ENCODE measurements at places on chromosomes 7 and 10.
A peak's percentile ranks its signal among the peaks of the same experiment; 100 is the strongest.

DNA sequence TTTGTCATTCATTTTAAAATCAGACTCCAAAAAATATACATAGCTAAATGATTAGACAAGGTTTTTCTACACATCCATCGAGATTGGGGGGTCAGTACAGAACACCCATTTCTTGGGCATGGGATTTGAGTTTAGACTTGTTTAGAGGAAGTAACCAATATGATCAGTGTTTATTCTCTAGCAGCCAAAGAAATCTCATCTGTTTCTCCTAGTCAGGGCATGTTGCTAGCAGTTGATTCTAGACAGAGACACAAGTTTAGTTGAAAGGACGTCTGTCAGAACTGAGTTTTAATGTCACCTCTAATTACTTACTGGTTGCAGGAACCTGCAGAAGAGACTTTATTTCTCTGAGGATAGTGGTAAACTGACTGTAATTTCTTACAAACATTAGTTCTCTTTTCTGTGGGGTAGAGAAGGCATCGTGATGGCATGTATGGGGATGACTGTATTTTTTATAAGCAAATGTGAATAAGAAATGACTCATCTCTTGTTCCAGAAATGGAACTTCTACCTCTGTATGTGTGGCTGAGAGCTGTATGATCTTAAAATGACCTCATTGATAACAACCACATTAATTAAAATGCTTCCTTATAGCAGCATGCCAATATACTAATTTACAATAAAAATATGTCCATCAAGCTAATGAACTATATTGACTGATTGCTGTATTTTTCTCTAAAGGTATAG, 30.6 kb upstream of the RHOBTB1 start:
- no peak for DNase-seq

- no peak for DNase-seq
Observed at GRCh38 chr7:84100866-84101265, 93.7 kb downstream of the SEMA3A start.

DNA sequence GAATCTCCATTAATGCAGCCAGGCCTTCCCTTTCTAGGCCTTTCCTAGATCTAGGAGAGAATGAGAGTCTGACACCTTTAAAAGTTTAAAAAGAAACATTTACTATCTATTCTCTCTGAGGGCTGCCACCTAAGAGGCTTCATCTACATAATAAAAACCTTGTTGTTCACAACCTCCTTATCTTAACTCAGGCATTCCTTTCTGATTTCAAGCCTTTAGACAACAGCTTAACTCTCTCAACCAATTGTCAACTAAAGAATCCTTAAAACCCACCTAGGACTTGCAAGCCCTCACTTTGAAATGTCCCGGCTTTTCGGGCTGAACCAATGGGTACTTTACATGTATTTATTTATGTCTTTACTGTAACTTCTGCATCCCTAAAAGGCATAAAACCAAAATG, 64.3 kb upstream of the RET start:
- no peak for DNase-seq

DNA sequence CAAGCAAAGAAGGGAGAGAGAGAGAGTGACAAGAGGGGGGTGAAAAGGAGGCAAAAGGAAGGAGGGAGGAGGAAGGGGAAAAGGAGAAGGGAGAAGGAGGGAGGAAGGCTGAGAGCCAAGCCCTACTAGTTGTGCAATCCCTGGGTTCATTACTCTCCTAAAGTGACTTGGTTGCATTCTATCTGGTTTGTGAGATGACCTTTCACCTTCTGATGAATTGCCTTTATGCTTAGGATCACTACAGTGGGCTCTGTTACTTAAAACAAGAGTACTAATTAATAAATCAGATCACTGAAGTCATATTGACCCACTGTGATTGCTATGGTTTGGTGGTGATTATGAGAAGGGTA, 144.9 kb downstream of the KIF20B start:
- DNase-seq: no peak

DNA sequence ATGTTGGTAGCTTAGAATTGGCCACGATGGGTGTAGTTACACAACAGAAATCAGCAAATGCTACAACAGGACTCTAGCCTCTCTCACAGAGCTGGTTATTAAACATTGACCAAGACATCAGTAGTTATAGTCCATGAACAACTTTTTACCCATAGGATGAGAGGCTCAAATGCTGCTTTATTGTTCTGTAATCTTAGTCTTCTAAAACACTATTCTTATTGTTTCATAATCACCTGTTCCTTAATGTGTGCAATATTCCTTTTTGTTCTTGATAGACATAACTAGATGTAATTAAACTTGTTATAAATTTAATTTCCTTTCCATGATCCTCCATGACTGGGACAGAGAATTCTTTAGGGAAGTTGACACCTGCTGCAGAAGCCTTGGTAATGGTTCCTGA, 356.9 kb downstream of the EXOC4 start:
- DNase-seq: no peak

- DNase-seq: no peak
Observed at GRCh38 chr10:101229266-101230182, at the start of gene LBX1. Gene LBX1 (minus strand): TSS chr10:101229463. CDS start chr10:101228815, 648 bp downstream.

GRCh38 chr10:112758961-112759360, 191.1 kb upstream of the TCF7L2 start:
- DNase-seq: no peak

GRCh38 chr7:78528964-78529363, 730.4 kb downstream of the PHTF2 start:
- DNase-seq: no peak

DNA sequence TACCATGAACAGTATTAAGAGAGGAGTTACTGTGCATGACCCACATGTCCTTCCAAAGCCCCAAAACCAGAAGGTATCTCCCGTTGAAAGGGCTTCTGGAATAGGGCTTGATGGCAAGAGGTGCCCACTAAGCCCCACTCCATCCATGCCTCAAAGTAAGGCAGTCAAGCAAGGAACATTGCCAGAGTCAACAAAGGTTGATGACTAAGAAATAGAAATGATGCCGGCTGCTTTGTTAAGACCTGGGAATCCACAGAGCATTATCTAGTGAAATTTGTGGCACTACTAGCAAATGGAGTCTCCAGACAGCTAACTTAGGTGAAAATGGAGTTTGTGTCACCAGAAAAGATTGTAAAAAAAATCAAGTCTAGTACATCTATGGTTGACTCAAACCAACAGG, 6.2 kb downstream of the SFR1 start:
- DNase-seq: no peak

- DNase-seq: no peak
Observed at GRCh38 chr10:132146941-132147915, 39.5 kb upstream of the DPYSL4 start.

DNA sequence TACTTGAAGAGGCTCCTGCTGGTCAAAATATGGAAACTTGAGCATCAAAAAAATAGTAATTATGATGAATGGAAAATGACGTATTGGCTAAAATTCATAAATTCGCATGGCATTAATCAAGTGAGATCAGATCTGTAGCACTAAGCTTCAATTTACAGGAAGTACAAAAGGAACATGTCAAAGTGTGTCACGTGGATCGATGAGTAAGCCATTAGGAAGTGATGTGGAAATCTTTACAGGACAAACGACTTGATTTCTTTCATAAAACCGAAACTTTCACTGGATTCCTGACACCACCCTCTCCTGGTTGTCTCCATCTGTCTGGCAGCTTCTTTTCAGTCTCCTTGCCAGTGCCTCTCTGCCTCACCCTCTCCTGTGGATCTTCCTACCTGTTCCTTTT, 25.8 kb downstream of the AKR1C8 start:
- no peak for DNase-seq

GRCh38 chr7:103348452-103348851, 1.0 kb downstream of the PSMC2 start:
- no peak for DNase-seq

DNA sequence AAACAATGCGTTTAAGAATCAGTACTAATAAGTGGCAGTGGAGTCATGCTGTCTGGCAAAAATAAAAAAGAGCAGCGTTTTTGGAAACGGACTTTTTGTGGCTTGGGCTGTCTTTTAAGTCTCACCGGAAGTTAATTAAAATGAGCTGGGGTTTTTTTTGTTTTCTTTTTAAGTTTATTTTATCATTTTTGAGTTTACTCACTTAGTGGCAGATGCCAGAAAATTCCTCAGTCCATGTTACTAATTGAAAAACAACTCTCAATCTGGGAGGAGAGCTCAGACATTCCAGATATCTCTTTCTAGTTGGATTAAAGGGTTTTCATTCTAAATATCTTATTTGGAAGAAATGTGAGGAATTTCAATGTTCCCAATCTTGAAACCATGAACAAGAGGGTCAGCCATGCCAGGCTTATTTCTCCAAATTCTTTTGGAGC, 133.8 kb upstream of the AGR3 start:
- DNase-seq: no peak

GRCh38 chr10:14571866-14572507, 202.7 kb downstream of the FAM107B start:
- no peak for DNase-seq

- DNase-seq: no peak
Observed at GRCh38 chr7:19119870-19120486, 2.5 kb upstream of the TWIST1 start.

DNA sequence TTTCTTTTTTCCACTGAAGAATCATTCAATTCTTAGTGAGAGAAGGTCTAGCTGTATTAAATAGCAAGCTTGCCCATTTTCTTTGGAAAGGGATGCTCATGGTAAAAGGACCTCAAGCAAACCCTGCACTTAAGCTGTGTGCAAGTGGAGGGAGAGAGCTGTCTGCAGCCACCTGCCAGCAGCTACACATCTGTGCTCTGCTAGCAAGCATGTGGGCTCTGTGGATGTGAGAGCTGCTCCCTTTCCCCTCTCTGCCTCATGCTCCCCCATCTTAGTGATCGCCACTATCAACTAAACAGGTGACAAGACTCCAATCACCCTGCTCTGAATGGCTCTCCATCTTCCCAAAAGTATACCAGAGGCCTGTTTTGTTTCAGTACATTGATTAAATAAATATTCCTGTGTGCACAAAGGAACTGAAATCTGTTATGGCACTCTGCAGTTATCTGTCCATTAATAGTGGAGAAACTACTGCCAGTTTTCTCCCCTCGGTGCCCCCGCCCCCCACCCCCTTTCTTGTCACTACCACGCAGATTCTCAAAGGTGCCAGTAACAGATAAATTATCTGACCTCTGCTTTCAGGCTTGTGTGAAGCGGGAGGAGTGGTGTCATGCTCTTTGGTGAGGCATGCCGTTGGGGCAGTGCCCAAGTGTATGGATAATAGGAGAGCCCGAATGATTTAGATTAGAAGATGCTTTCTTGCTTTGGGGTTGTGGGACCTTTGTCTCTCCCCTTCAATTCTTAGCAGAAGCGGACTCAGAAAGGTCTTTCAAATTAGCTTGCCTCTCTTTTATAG, 26.4 kb downstream of the AUTS2 start:
- peak; percentile 51 for DNase-seq

GRCh38 chr7:123802249-123802648, 42.7 kb upstream of the HYAL4 start:
- no peak for DNase-seq

DNA sequence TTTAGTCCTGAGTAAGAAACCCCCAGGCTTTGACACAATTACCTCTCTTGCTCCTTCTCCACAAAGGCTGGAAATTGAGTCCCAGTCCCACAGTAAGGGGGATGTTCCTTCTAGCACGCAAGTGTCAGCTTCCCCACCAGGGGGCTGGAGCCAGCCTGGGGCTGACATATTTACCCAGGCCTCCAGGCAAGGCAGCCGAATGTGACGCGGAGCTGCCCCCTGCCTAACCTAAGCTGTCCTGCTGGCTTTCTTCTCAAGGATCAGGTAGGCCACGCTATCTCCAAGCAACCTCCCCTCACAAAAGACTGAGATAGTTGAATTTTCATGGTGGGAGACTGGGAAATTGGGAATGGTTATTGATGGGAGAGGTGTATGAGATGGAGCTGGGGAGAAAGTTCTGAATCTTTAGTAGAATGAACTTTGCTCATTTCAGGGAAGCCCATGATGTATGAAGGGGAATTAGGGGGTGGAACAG, 19.2 kb upstream of the BMPER start:
- DNase-seq: no peak

DNA sequence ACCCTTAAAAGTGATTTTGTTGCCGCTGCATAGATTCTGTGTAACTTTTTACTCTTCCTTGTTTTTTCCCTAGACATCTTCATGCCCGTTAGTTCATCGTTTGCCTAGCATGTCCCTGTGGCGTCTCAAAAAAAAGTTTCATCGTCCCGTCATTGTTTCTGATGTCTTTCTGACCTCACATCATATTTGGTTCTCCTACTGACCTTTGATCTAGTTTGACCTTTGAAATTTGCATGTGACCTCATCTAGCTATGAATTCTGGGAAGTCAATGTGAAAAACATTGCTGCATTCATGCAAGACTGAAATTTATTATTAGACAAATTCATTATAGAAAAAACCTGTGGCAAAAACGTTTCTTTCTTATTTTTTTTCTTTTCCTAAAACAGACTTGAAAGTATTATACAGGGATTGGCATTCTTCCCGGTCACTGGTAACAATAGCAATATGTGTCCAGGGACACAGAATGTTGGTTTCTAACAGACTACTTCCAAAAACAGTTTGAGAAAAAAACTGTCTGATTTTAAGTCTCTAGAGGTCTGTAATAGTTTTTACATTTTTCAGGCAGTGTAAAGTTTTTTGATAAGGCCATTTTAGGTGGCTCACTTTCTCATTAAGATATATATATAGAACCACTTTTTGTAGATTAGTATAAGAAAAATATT, 280.9 kb downstream of the USP6NL start:
- no peak for DNase-seq

GRCh38 chr10:33370434-33370930, 36.0 kb upstream of the NRP1 start:
- DNase-seq: no peak

- no peak for DNase-seq
Observed at GRCh38 chr10:102791754-102792395, 45.3 kb downstream of the CYP17A1 start.

GRCh38 chr10:75814014-75814413, 382.6 kb downstream of the LRMDA start:
- no peak for DNase-seq

DNA sequence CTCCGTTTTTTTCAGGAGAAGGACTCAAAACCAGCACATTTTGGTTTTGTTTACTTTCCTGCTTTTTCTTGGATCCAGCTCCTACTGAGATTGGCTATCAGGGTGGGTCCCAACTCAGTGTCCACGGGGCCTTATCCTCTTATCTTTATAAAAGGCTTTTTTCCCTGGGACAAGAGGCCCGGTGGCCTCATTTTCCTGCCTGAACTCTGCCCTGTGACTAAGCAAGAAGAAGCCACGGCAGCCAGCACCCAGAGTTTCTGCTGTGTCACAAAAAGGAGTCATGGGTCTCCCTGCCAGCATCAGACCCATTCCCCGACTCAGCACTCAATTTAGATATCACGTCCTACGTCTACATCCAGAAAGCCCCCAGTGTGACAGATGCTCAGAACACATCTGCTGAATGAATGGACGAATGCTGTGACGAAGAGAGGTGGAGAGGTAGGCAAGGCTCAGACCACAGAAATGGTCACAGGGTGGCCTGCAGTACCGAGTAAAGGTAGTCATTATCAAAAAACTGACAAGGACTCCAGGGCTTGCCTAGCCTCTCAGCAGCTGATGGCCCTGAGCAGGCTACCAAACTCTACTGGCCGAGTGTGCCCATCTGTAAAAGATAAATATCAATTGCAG, 16.7 kb downstream of the DLG5 start:
- no peak for DNase-seq

- DNase-seq: no peak
Observed at GRCh38 chr10:85430991-85431390, 935.6 kb downstream of the GRID1 start.

All from DMS 273 treated with DMSO at 0.1 percent for 48 hours (cell line).